ENCODE measurements at places on chromosomes 4 and X. TPM values are rescaled to one million over a fixed set of nuclear protein-coding genes. Genes with fewer than 3 reads are reported as not detected.

DNA sequence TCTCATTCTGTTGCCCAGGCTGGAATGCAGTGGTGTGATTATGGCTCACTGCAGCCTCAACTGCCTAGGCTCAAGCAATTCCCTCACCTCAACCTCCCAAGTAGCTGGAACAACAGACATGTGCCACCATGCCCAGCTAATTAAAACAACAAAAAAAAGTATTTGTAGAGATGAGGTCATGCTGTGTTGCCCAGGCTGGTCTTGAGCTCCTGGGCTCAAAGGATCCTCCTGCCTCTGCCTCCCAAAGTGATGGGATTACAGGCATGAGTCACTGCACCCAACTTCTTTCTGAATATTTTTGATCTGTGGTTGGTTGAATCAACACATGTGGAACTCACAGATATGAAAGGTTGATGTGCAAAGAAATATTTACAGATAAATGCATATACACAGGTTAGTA, 18.5 kb upstream of the SEPTIN11 start:
- no peaks in the 10 kb centered on the region for H3K36me3 ChIP-seq
- H3K4me3 ChIP-seq, result no peak overlapping the region
- peaks cover 2% of the 10 kb centered on the region for H3K27me3 ChIP-seq
- no peak overlapping the region for H3K27ac ChIP-seq
- H3K4me1 ChIP-seq, result no peaks in the 10 kb centered on the region

DNA sequence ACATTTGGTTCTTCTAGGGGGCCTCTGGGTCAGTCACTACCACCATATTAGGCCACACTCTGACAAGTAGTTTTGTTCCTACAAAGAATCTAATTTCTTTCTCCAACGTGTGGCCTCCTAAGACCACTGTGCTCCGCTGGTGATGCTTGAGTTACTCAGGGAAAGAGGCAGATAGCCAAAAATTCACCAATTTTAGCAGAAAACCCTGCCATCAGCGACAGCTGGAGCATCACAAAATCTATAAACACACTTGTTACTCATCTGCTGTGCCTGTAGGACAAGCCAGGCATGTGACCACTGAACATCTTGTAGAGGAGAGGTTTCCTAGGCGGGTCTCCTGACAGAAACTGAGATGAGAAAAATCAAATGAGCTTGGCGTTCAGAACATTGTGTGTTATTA, 105.4 kb downstream of the SYNPO2 start:
- H3K4me1 ChIP-seq, result no peaks in the 10 kb centered on the region
- no peaks in the 10 kb centered on the region for H3K36me3 ChIP-seq
- peaks cover 5% of the 10 kb centered on the region for H3K27me3 ChIP-seq
- no peak for DNase-seq
- H3K27ac ChIP-seq, result no peak overlapping the region

GRCh38 chr4:169571435-169571834, 40.9 kb downstream of the NEK1 start:
- peaks cover 26% of the 10 kb centered on the region for H3K36me3 ChIP-seq
- H3K27ac ChIP-seq, result no peak overlapping the region
- no peak overlapping the region for H3K4me3 ChIP-seq
- no peaks in the 10 kb centered on the region for H3K27me3 ChIP-seq

GRCh38 chr4:177632481-177632880, 190.2 kb upstream of the AGA start:
- DNase-seq, result no peak
- H3K4me3 ChIP-seq, result no peak overlapping the region
- peaks cover 2% of the 10 kb centered on the region for H3K27me3 ChIP-seq
- H3K36me3 ChIP-seq, result no peaks in the 10 kb centered on the region

GRCh38 chr4:105527081-105527480, 25.3 kb upstream of the ARHGEF38 start:
- no peaks in the 10 kb centered on the region for H3K4me1 ChIP-seq
- no peak overlapping the region for H3K4me3 ChIP-seq
- no peak for DNase-seq

- H3K27me3 ChIP-seq, result no peaks in the 10 kb centered on the region
- H3K4me3 ChIP-seq, result peak overlapping the region; percentile 75
- H3K27ac ChIP-seq, result peak overlapping the region; percentile 99
Measured at GRCh38 chr4:140095694-140096482, 58.1 kb downstream of the MAML3 start.

- H3K27ac ChIP-seq, result no peak overlapping the region
- H3K4me1 ChIP-seq, result no peaks in the 10 kb centered on the region
- H3K4me3 ChIP-seq, result no peak overlapping the region
- DNase-seq, result no peak
Measured at GRCh38 chr4:102696758-102697157, 64.0 kb downstream of the MANBA start.

GRCh38 chr4:2673157-2673556, 83.0 kb downstream of the TNIP2 start:
- H3K4me1 ChIP-seq, result peaks cover 13% of the 10 kb centered on the region
- H3K4me3 ChIP-seq, result no peak overlapping the region

DNA sequence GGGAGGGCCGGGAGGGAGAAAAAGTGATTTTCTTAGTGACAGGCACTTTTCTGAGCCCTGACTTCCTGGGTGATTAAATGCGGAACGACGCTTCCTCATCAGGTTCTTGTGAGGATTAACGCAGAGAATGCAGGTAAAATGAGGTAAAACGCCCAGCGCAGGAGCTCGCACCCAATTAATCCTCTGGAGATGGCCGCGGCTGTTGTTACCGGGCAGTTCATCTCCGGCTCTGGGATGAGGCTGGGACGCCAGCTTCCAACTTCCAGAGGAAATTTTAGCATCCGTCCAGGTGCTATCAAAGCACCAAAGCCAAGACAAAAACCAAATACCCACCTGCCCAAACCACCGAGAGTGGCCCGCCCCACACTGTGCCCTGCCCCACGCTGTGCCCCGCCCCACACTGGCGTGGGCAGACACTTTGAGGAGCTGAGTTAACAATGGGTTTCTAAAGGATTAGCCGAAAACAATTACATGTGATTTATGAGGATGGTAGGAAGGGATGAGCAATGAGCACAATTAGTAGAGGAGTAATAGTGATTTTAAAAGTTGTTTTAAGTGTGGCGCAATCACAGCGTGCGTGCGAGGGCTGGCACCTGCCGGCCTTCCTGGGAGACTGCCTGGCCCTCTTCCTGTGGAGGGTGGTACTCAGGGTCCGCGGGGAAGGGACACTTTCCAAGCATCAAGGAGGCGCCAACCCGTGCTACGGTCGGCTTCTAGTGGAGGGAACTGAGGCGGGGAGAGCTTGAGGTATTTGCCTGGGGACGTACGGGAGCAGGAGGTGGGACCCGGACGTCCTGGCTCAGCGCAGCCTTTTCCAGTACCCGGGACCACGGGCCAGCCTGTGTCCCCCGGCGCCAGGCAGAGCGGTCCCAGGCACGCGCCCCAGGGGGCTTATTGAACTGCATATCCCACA, 41.6 kb upstream of the ADRA2C start:
- H3K27me3 ChIP-seq, result peaks cover 18% of the 10 kb centered on the region
- H3K4me3 ChIP-seq, result no peak overlapping the region
- H3K27ac ChIP-seq, result no peak overlapping the region

DNA sequence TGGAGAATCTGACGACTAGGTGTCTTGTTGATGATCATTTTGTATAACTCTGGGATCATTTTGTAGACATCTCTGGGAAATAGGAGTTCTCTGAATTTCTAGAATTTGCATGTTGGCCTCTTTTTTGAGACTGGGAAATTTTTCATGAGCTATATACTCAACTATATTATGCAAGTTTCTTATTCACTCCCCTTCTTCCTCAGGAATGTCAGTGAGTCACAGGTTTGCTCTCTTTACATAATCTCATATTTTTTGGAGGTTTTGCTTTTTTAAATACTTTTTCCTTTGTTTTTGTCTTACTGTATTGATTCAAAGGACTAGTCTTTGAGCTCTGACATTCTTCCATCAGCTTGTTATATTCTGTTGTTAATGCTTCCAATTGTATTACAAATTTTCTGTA, 1324.2 kb downstream of the TECRL start:
- H3K4me3 ChIP-seq, result no peak overlapping the region
- DNase-seq, result no peak
- no peaks in the 10 kb centered on the region for H3K36me3 ChIP-seq
- H3K27ac ChIP-seq, result no peak overlapping the region
- no peaks in the 10 kb centered on the region for H3K27me3 ChIP-seq

DNA sequence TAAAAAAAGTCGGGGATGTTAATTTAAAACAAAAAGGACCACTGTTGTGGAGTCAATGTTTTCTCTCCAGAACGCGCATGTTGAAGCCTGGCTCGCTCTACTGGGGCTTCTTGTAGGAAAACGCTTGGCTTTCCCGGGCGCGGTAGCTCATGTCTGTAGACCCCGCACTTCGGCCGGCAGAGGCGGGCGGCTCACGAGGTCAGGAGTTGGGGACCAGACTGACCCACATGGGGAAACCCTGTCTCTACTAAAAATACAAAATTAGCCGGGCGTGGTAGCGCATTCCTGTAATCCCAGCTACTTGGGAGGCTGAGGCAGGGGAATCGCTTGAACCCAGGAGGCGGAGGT, 15.6 kb downstream of the NELFA start:
- no peak overlapping the region for H3K27ac ChIP-seq
- H3K4me1 ChIP-seq, result peaks cover 7% of the 10 kb centered on the region
- no peak overlapping the region for H3K4me3 ChIP-seq
- DNase-seq, result no peak
- H3K27me3 ChIP-seq, result no peaks in the 10 kb centered on the region

DNA sequence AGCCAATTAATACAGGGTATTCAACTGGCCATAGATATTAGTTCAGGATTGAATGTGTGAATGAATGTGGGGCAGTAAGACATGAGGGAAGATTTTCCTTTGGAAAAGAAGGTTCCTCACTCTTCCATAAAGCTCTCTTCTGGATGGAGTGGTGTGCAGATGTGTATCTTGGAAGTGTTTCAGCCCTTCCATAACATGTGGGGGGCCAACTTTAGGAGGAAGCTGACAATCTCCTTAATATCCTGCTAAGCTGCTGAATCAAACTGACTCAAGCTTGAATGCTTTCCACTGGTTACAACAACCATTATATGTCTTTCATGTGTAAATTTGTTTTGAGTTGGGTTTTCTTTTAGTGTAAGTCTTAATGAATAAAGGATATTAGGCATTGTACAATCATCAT, 40.3 kb downstream of the FANCB start:
- peaks cover 21% of the 10 kb centered on the region for H3K36me3 ChIP-seq
- no peak overlapping the region for H3K27ac ChIP-seq
- no peaks in the 10 kb centered on the region for H3K27me3 ChIP-seq
- no peak overlapping the region for H3K4me3 ChIP-seq

DNA sequence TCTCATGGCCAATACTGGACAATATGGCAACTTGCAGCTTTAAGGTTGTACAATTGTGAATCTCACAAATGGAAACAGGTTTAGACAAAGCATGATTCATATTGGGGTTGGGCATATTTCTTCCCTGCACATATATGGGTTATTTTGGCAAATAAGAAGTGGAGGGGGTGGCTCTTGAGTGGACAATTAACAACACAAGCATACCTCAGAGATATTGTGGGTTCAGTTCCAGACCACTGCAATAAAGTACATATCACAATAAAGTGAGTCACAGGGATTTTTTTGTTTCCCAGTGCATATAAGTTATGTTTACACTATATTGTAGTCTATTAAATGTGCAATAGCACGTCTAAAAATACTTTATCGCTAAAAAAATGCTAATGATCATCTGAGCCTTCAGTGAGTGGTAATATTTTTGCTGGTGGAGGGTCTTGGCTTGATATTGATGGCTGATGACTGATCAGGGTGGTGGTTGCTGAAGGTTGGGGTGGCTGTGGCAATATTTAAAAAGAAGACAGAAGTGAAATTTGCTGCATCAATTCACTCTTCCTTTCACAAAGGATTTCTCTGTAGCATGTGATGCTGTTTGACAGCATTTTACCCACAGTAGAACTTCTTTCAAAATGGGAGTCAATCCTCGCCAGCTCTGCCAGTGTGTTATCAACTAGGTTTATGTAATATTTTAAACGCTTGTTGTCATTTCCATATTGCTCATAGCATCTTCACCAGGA, 50.5 kb upstream of the OGT start:
- H3K4me3 ChIP-seq, result no peak overlapping the region
- H3K36me3 ChIP-seq, result peaks cover 2% of the 10 kb centered on the region
- H3K4me1 ChIP-seq, result no peaks in the 10 kb centered on the region
- no peak overlapping the region for H3K27ac ChIP-seq
- no peak for DNase-seq
- no peaks in the 10 kb centered on the region for H3K27me3 ChIP-seq

- H3K4me3 ChIP-seq, result no peak overlapping the region
- H3K36me3 ChIP-seq, result no peaks in the 10 kb centered on the region
- no peak overlapping the region for H3K27ac ChIP-seq
- no peaks in the 10 kb centered on the region for H3K4me1 ChIP-seq
Measured at GRCh38 chr4:53552711-53553110, 38.6 kb downstream of the LNX1 start.

GRCh38 chr4:188002323-188002722, 6.8 kb downstream of the ZFP42 start:
- H3K4me1 ChIP-seq, result no peaks in the 10 kb centered on the region
- no peak overlapping the region for H3K27ac ChIP-seq
- H3K36me3 ChIP-seq, result no peaks in the 10 kb centered on the region
- peaks cover 3% of the 10 kb centered on the region for H3K27me3 ChIP-seq

The ZNF81 gene
- total RNA-seq, result 5.3 TPM

The CC2D2A gene
- not detected for total RNA-seq

The CLDN22 gene
- not detected for total RNA-seq

The AMOT gene
- total RNA-seq, result 1.1 TPM

The HPGDS gene
- total RNA-seq, result not detected

The BEX4 gene
- 10.0 TPM for total RNA-seq

The F9 gene
- not detected for total RNA-seq

The CPZ gene
- total RNA-seq, result not detected

The PHKA1 gene
- 9.4 TPM for total RNA-seq

The TLR10 gene
- not detected for total RNA-seq

The SULT1E1 gene
- total RNA-seq, result not detected
